Activated CD4-positive, alpha-beta T cell treated with anti-CD3 and anti-CD28 coated beads for 36 hours (primary cell): ENCODE measurements at places on chromosomes 1 and 21.

- no peak for DNase-seq
Measured at GRCh38 chr1:218242171-218242570, 42.9 kb upstream of the RRP15 start.

DNA sequence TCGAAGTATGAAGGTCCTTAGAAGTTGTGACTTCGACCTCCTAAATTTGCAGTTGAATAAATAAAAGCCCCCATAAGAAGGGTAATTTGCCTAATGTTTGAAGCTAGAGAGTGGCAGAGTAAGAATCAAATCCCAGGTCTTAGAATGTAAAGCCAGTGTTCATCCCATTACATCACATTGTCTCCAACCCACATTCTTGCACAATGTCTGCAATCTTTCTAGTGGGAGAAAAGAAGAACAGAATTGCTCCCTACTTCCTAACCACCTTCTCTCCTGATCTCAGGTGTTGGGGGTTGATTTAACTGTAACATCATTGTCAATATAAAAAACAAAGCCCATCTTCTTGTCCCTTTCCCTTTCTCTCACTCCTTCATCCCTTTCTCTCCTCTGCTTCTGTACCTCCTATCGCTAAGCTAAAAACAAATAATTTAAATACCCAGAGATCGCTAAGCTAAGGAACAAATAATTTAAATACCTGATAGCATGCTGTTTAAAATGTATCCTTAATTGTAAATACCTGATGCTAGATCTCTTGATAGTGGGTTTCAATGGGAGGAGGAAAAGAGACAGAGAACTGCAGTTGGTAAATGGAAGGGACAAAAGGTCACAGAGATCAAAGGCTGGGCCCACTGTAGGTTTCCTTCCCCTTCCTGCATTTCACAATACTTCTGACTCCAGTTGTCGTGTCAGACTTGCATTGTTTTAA is 32.1 kb upstream of the CCDC190 start:
- DNase-seq, result no peak

- no peak for DNase-seq
Measured at GRCh38 chr1:85371021-85371420, 93.9 kb downstream of the DDAH1 start.

DNA sequence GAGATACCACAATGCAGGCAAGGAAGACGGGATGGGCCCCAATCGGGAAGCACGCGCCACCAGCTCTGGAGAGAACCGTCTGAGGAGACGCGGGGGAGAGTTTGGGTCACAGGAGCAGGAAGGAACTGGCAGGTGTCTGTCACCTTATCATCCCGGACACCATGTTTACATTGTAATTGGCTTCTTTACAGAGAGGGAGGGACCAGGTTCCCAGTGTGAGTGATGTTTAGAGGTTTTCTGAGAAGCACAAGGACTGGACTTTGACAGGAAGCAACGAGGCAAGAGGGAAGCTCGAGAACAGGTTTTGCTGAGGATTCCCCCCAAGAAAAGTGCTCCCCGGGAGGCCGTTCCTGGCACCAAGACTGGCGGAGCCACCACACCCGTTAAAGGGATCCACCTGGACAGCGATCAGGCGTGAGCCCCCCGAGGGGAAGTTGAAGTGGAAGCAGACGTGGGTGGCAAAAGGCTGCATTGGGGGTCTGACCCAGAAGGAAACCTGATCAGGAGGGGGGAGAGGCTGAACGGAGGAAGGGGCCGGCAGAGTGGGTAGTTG is 957 bp downstream of the EPS15 start:
- peak; percentile 56 for DNase-seq
